ENCODE measurements at places on chromosomes 3 and 15.
A peak's percentile ranks its signal among the peaks of the same experiment; 100 is the strongest.

- no peak for DNase-seq
Measured at GRCh38 chr3:168989396-168989795, 674.1 kb downstream of the MECOM start.

DNA sequence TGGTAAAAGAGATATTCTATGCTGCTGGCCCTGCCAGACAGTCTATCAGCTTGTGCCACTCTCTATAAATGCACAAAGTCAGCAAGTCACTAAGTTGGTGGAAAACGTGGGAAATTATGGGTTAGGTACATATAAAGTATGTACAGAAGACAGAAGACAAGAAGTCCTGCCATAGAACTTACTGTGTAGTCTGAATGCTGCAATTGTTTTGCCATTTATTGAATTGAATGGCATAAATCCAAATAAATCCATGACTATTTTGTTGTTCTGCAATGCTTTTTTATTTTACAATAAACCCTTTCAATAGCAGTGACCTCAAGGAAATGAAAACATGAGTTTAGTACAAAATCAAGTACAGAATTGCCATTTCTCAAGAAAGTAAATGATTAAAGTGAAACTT is 34.1 kb upstream of the TM4SF1 start:
- no peak for DNase-seq

DNA sequence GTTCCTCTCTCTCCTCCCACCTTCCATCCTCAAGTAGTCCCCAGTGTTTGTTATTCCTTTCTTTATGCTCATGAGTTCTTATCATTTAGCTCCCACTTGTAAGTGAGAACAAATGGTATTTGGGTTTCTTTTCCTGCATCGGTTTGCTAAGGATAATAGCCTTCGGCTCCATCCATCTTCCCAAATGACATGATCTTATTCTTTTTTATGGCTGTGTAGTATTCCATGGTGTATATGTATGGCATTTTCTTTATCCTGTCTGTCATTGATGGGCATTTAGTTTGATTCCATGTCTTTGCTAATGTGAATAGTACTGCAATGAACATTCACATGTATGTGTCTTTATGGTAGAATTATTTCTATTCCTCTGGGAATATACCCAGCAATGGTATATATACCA is 62.4 kb upstream of the CFAP161 start:
- DNase-seq = no peak

- DNase-seq = no peak
Measured at GRCh38 chr3:180253283-180253682, 216.5 kb upstream of the PEX5L start.

DNA sequence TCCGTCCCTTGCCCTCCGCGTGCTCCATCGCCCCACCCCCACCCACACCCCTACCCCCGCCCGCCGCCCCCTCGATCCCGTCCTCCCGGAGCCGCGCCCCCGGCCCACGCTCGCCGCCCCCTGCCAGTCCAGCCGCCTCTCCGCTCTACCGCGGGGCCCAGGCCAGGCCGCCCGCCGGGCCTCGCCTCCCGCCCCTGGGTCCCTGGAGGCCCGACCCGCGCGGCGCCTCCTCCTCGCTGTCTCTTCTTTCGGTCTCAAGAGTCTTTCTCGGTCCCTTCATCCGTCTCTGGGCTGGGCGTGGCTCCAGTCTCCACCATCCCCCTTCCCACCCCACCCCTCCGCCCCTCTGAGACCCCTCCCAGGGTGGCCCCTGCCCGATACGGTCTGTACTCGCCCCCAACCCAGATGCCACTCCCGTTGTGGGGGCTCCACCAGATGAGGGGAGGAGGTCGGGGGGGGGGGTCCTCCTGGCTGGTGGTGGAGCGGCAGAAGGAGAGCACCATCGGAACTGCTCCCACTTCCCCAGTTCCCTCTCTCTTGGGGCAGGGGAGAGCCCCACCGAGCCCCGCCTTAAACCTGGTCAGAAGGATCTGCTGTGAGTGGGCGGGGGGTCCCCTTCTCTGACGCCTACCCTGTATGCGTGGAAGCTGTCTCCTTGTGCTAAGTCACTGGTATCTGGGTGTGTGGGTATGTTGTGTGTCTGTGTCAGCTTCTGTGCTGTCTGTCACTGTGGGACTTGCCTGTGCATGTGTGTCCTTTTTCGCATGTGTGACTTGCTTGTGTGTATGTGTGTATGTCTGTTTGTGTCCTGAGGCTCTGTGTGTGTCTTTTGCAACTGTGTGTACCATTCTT is 1.0 kb downstream of the PRKCD start:
- peak; percentile 59 for DNase-seq

DNA sequence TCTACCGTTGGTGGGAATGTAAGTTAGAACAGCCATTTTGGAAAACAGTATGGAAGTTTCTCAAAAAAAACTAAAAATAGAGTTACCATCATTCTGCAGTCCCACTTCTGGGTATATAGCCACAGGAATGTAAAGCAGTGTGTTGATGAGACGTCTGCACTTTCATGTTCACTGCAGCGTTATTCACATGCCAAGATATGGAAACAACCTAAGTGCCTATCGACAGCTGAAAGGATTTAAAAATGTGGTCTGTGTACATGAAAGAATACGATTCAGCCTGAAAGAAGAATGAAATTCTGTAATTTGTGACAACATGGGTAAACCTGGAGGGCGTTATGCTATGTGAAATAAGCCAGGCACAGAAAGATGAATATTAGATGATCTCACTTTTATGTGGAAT is 157.7 kb downstream of the THSD4 start:
- no peak for DNase-seq
